ENCODE measurements at places on chromosomes 1 and 21.

GRCh38 chr1:59218521-59219236, 78.2 kb upstream of the FGGY start:
- no peak for DNase-seq

GRCh38 chr1:70948396-70949017, 99.1 kb downstream of the PTGER3 start:
- no peak for DNase-seq

DNA sequence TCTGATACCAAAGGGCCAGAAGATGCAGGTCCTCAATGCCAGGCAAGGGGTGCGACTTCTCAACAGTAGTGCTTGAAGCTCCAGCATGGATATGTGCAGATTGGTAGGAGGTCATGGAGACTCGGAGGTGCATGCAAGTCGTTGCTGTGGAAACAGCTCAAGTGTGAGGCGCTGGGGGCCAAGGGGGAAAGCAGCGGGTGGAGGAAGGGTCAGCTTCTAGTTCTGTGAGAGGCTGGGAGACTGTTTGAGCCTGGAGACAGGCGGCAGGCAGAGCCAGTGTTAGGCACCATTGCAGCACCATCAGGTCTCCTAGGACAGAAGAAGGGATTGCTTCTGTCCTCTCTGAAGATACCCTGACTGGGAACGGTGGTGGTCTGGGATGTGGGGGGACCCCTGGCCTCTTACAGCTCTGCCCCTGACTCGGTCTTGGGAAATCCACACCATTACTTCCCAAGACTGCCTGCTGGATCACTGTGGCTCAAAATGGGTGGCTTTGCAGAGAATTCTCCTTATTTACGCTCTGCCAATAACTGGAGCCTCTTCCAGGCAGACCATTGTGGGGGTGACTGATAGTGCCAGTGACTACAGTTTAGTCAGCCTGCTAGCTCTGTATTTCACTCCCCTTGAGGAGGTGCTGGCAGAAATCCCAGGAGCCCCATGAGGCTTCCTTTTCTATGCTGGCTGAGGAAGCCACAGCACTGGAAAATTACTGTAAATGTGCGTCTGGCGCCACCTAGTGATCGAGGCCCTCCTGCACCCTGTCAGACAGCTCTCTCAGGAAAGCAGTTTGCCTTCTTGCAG, 46.3 kb upstream of the VANGL1 start:
- DNase-seq: peak; percentile 57

GRCh38 chr1:203406446-203407045, 55.6 kb upstream of the FMOD start:
- no peak for DNase-seq

DNA sequence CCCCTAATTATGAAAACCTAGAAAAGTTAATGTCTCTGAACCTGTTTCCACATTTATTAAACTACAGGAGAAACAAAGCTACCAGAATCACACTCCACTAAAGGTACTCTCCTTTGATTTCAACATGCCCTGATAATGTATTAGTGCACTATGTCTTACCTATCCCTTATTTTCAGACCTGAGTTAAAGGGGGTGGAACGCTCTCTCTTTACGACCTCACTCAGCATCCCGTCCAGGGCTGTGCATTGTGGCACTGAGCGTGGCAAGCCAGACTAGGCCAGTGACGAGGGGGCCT, 678 bp downstream of the LSM10 start:
- DNase-seq: no peak

- DNase-seq: no peak
Observed at GRCh38 chr1:62625415-62625814, 28.1 kb downstream of the ANGPTL3 start.

- DNase-seq: no peak
Observed at GRCh38 chr1:19837866-19838265, 22.8 kb upstream of the RNF186 start.

DNA sequence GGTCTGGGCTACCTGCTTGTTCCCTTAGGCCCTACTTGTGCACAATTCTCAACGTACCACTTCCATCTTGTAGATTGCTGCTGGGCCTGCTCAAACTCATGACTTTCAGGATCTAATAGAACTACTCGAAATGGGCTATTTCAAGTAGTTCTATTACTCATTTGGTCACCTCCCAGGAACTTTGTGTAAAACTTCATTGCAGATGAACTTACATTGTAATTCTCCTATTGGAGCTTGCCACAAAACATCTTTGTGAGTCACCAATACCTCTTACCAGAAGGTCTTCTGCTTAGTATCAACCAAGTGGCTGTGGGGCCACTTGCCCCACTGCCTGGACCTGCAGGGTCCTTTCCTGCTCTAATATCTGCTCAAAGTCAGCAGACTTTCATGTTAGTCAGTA, 10.7 kb upstream of the MYOCOS start:
- no peak for DNase-seq

GRCh38 chr1:229370601-229371021, 27.8 kb upstream of the CCSAP start:
- no peak for DNase-seq

GRCh38 chr21:43639470-43640353, 19.6 kb downstream of the HSF2BP start:
- DNase-seq: no peak

- DNase-seq: no peak
Observed at GRCh38 chr1:16195518-16195905, 16.9 kb downstream of the ARHGEF19 start.

- DNase-seq: no peak
Observed at GRCh38 chr21:23876925-23877558, 1730.2 kb downstream of the MRPL39 start.

GRCh38 chr1:81808760-81809159, 8.0 kb downstream of the ADGRL2 start:
- DNase-seq: no peak

DNA sequence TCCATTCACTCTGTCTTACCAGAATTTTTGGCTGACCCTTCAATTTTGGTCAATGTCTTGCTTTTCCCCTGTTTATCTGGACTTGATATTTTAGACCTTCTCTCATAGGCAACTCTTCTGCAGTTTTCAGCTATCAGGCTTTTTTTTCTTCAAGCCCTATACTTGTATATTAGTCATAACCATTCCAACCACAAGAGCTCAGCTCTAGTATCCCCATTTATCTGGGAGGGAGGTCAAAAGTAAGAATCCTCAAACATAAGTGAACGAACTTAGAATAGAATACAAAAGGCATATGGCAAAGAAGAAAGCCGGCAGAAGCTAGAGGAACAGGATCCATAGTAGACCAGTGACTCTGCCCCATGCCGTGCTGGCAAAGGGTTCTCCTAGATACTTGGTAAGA, 45.9 kb upstream of the TNFSF4 start:
- DNase-seq: no peak

GRCh38 chr1:212615201-212615470, 6.6 kb downstream of the ATF3 start:
- no peak for DNase-seq

GRCh38 chr21:44487831-44488230, 32.5 kb downstream of the LRRC3 start:
- no peak for DNase-seq

- DNase-seq: no peak
Observed at GRCh38 chr1:42657201-42657600, 1.0 kb upstream of the PPIH start.

DNA sequence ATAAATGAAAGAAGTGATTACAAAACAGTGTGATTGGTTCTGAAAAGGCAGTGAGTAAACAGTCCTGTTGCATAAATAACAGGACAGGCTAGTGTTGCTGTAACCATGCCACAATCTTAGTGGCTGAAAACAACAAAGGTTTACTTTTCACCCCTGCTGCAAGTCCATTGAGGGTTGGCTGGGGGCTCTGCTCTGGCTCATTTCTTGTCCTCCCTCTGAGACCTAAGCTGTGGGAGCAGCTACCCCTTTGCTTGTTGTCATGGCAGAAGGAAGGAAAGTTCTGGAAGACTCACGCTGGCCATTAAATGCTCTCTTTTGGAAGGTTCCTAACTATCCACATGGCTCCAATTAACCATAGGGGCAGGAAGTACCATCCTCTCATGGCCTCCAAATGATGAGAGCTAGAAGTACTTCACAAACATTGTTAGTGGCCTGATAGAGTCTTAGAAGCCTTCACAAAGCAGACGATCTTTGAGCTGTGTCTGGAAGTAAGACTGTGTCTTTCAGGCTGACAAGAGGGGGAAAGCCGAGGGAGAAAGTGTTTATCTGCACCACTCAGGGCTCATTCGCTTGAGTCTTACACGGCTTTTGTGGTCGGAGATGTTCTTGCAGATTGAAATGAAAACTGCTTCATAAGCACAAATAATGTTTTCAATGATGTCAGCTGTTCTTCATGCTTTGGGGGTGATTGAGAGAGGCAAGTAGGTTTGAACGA, 11.9 kb downstream of the RCSD1 start:
- no peak for DNase-seq

- DNase-seq: no peak
Observed at GRCh38 chr1:1080951-1081310, 6.8 kb upstream of the RNF223 start.

DNA sequence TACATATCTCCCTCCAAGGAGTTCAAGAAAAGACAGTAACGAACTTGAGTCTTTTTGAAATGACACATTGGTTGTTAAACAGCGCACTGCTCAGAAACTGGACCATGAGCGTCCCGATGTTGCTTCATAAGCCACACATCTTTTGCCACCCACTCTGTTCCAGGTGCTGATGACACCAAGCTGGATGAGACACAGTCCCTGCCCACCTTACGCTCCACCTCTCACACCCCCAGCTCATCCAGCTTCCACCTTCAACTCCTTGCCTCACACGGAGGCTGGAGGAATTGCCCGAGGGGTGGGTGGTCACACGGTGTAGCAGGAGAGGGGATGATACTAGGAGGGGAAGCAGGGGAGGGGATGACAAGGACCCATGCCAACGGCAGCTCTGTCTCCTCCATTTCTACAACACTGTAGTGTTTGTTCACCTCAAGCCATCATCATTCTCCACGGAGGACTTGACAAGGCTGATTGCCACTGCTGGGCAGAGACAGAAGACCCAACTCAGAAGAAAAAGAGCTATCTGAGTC, 148.5 kb upstream of the TNR start:
- DNase-seq: no peak

DNA sequence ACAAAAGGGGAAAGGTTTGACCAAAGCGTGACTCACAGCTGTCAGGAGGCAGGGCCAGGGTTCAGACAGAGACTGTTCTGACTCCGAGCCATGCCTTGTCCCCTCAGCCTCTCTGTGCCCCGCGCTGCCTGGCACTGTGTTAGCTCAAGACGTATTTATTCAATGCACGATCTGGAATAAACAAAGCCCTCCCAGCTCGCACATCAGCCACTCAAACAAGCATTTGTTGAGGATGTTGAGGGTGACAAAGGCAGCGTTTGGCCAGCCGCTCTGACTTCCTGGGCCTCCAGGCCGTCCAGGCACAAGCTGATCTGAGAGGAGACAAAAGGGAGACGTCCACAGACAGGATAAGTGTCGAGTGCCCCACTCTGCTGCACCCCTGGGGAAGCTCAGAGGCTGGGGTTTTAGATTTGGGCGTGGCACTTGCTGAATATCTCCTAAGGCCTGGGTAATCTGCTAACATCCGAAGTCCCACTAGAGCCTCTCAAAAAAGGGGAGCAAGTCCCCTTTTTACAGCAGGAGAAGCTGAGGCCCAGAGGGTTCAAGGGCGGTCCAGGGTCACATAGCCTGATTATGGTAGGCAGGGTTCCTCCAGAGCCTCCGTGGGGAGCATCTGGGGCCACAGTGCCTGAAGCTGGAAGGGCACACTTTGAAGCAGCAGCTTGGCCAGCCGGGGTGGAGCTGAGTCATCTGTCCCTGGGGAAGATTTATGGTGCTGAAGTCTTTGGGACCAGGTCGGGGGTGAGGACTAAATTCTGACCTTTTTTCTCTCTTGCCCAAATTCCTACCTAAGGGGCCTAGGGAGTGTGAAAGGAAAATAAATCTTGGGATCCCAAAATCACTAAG, 95.9 kb downstream of the SPSB1 start:
- DNase-seq: no peak

DNA sequence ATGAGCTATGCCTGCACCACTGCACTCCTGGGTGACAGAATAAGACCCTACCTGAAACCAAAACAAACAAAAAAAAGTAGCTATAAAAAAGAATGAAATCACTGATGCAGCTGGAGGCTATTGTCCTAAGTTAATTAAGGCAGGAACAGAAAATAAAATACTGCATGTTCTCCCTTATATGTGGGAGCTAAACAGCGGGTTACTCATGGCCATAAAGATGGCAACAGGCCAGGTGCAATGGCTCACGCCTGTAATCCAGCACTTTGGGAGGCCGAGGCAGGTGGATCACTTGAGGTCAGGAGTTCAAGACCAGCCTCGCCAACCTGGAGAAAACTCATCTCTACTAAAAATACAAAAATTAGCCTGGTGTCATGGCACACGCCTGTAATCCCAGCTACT, 152.7 kb downstream of the PIK3R3 start:
- DNase-seq: peak; percentile 77

DNA sequence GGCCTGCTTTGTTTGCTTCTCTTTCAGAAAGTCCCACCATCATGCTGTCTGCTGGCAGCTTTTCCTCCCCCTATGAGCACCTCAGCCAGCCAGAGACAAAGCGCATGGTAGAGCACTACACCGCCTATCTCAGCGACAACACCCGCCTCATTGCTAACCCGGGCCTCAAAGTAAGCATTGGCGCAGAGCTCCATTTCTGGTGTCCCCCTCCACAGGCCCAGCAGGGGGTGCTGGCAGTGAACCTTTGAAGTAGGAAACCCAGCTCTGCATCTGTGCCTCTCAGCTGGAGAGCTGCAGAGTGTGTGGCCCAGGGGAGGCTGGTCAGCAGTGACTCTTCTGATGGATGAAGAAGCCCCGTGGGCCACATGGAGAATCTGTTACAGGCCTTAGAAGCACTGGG, 81.2 kb upstream of the RAVER2 start:
- peak; percentile 36 for DNase-seq

GRCh38 chr1:38082769-38083263, 36.2 kb upstream of the POU3F1 start:
- DNase-seq: no peak

GRCh38 chr1:221708076-221708571, 33.8 kb downstream of the DUSP10 start:
- DNase-seq: no peak

- no peak for DNase-seq
Observed at GRCh38 chr1:203112475-203112874, 15.1 kb upstream of the ADORA1 start.

- DNase-seq: no peak
Observed at GRCh38 chr21:21383126-21383525, 384.9 kb downstream of the NCAM2 start.

GRCh38 chr1:222454782-222455181, 93.1 kb downstream of the HHIPL2 start:
- no peak for DNase-seq

GRCh38 chr1:233566886-233567285, 47.0 kb upstream of the KCNK1 start:
- no peak for DNase-seq

- no peak for DNase-seq
Observed at GRCh38 chr1:172390683-172391551, 29.6 kb upstream of the C1orf105 start.

- no peak for DNase-seq
Observed at GRCh38 chr1:156560585-156561163, 11.7 kb downstream of the IQGAP3 start.

Measured in NCI-H2029 (cell line).